ENCODE measurements at places on chromosomes 7 and 10. TPM values are rescaled to one million over a fixed set of nuclear protein-coding genes. Genes with fewer than 3 reads are reported as not detected.

The TAS2R5 gene
- total RNA-seq, result 0.57 TPM

The AZGP1 gene
- 0.09 TPM for total RNA-seq

The TMEM178B gene
- total RNA-seq, result 0.09 TPM

The TMEM236 gene
- under 0.01 TPM for total RNA-seq

The COL17A1 gene
- 0.74 TPM for total RNA-seq

The XRCC2 gene
- total RNA-seq, result 0.43 TPM

The LYZL1 gene
- not detected for total RNA-seq

The TMEM139 gene
- total RNA-seq, result not detected

The AMPH gene
- total RNA-seq, result 3.4 TPM

The TMEM184A gene
- total RNA-seq, result 0.09 TPM

The TDRD1 gene
- 0.83 TPM for total RNA-seq

The NKX2-3 gene
- total RNA-seq, result not detected

The CFAP46 gene
- 0.37 TPM for total RNA-seq

The C10orf62 gene
- 0.14 TPM for total RNA-seq

The CYP3A4 gene
- not detected for total RNA-seq

The CYP26C1 gene
- total RNA-seq, result under 0.01 TPM

The SPDYE1 gene
- total RNA-seq, result not detected

The NRP1 gene
- 125 TPM for total RNA-seq

The ANKRD30A gene
- not detected for total RNA-seq

The CUBN gene
- 0.85 TPM for total RNA-seq

The HTR5A gene
- total RNA-seq, result not detected

The GTF2IRD2 gene
- 10.7 TPM for total RNA-seq

The CTNNA3 gene
- not detected for total RNA-seq

The LIPK gene
- not detected for total RNA-seq

The ASL gene
- total RNA-seq, result 28.0 TPM

The AKR1C4 gene
- total RNA-seq, result not detected

The STEAP4 gene
- 4.6 TPM for total RNA-seq

Data from smooth muscle cell of bladder (primary cell).